Activated CD4-positive, alpha-beta memory T cell treated with anti-CD3 and anti-CD28 coated beads for 36 hours (primary cell): ENCODE measurements at places on chromosomes 3 and 15. TPM values are rescaled to one million over a fixed set of nuclear protein-coding genes. Genes with fewer than 3 reads are reported as not detected.

DNA sequence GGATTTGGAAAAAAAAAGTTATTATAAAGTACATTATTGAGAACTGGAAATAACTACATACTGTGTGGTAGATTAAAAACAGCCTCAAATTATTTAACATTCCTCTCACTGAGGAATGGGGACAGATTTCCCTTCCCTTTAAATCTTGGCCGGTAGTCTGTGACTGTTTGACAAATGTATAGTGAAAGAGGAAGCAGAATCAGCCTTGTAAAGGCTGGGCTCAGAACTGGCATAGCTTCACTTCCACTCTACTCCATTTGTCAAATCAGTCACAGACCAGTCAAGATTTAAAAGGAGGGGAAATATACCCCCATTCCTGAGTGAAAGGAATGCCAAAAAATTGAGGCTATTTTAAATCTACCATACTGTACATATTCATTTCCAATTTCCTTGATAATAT is 18.2 kb upstream of the B4GALT4 start:
- H3K36me3 ChIP-seq: no peaks in the 10 kb centered on the region
- H3K27ac ChIP-seq: no peak overlapping the region
- no peak overlapping the region for H3K4me3 ChIP-seq
- H3K4me1 ChIP-seq: no peaks in the 10 kb centered on the region
- no peaks in the 10 kb centered on the region for H3K27me3 ChIP-seq
- DNase-seq: no peak

DNA sequence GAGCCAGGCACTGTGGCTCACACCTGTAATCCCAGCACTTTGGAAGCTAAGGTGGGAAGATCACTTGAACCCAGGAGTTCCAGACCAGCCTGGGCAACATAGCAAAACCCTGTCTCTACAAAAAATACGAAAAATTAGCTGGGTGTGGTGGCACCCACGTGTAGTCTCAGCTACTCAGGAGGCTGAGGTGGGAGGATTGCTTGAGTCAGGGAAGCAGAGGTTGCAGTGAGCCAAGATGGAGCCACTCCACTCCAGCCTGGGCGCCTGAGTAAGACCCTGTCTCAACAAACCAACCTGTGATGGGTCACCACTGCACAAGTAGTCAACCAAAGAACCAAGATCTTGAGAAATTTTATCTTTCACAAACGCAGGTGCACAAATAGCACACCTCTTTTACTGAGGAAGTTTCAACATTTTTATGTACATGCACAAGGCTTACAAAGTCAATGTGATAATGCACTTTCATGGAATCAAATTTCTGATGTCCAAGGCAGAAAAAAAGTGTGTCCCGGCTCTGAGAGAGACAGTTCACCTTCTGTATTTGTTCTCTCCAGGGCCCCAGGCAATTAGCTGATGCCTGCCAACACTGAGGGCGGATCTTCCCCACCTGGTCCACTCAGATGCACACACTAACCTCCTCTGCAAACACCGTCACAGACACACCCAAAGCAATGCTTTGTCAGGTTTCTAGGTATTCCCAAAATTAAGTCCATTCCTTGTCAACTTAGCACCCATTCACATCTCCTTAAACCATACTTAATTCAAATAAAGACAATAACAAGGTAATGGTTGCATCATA is 12.4 kb downstream of the ACAA1 start:
- peaks cover 38% of the 10 kb centered on the region for H3K36me3 ChIP-seq
- no peak overlapping the region for H3K27ac ChIP-seq
- DNase-seq: no peak
- no peaks in the 10 kb centered on the region for H3K4me1 ChIP-seq
- H3K27me3 ChIP-seq: no peaks in the 10 kb centered on the region
- no peak overlapping the region for H3K4me3 ChIP-seq

DNA sequence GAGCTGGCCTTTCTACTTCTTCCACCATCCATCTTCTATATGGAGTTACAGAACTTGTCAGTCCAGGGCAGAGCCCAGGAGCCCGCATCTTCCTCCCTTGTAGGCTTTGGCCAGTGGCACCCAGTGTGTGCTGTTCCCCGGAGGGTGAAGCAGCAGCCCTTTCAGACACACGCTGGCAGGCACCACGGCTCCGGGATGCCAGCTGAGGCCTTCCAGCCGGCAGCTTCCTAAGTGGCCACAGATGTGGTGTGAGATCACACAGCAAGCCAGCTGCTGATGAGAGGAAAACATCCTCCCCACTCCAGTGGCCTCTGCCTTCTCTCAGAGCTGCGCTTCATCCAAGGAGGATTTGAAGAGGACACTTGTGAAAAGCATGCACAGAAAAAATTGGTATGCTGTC is 24.1 kb downstream of the CRABP1 start:
- no peak overlapping the region for H3K27ac ChIP-seq
- no peak overlapping the region for H3K4me3 ChIP-seq
- peaks cover 3% of the 10 kb centered on the region for H3K27me3 ChIP-seq

GRCh38 chr15:43199945-43200488 is 14.8 kb downstream of the CCNDBP1 start:
- no peak for DNase-seq
- H3K4me1 ChIP-seq: peaks cover 2% of the 10 kb centered on the region
- H3K27me3 ChIP-seq: no peaks in the 10 kb centered on the region
- no peak overlapping the region for H3K27ac ChIP-seq
- no peak overlapping the region for H3K4me3 ChIP-seq

GRCh38 chr3:158098309-158098639 is 7.9 kb downstream of the SHOX2 start:
- H3K4me1 ChIP-seq: peaks cover 20% of the 10 kb centered on the region
- H3K36me3 ChIP-seq: peaks cover 6% of the 10 kb centered on the region
- peaks cover 80% of the 10 kb centered on the region for H3K27me3 ChIP-seq
- no peak overlapping the region for H3K27ac ChIP-seq
- no peak for DNase-seq

GRCh38 chr3:100548053-100548452 is 55.6 kb downstream of the TMEM45A start:
- no peak overlapping the region for H3K27ac ChIP-seq
- peaks cover 8% of the 10 kb centered on the region for H3K27me3 ChIP-seq
- no peaks in the 10 kb centered on the region for H3K4me1 ChIP-seq
- DNase-seq: no peak
- no peak overlapping the region for H3K4me3 ChIP-seq

GRCh38 chr3:122661633-122662032 is 19.0 kb upstream of the PARP14 start:
- no peaks in the 10 kb centered on the region for H3K36me3 ChIP-seq
- peaks cover 4% of the 10 kb centered on the region for H3K27me3 ChIP-seq
- H3K4me1 ChIP-seq: peaks cover 14% of the 10 kb centered on the region
- DNase-seq: peak; percentile 77

DNA sequence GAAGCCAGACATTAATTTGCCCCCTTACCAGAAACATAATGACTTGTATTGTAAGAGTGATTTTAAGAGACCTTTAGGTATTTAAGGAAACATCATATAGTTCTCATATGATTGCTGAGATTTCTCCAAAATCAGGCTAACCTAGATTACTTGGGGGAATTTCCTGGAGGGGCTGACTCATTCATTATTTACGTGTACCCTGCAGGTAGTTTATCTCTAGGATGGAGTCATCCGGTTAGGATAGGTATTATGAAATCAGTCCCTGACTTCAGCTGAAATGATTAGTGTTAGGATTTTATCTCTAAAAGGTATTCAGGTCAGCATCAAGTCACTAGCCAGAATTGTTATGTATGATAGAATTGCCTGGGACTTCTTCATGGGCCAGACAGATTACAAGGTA is 97.5 kb downstream of the TCF12 start:
- H3K36me3 ChIP-seq: peaks cover 4% of the 10 kb centered on the region
- H3K27me3 ChIP-seq: no peaks in the 10 kb centered on the region
- H3K27ac ChIP-seq: no peak overlapping the region
- DNase-seq: no peak

GRCh38 chr15:44163370-44163769 is 31.7 kb downstream of the FRMD5 start:
- no peak overlapping the region for H3K4me3 ChIP-seq
- no peak overlapping the region for H3K27ac ChIP-seq
- H3K27me3 ChIP-seq: peaks cover 14% of the 10 kb centered on the region
- DNase-seq: no peak
- H3K4me1 ChIP-seq: no peaks in the 10 kb centered on the region

DNA sequence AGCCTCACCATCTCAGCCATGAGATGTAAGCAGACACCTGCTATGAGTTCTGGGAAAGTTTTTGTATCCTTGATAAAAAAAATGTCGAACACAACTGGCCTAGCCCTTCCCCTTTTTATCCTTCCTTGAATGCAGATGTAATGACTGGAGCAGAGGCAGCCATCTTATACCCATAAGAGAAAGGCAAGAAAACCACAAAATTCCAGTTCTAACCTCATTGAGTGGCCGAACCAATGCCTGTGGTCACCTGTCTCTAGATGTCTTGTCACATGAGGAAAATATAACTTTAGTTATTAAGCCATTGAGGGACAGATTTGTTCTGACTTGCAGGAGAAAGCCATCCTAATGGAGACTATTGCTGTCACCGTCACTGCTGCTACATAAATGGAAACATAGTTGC is 80.4 kb upstream of the SLC6A6 start:
- no peaks in the 10 kb centered on the region for H3K27me3 ChIP-seq
- no peak overlapping the region for H3K4me3 ChIP-seq
- no peaks in the 10 kb centered on the region for H3K36me3 ChIP-seq
- DNase-seq: no peak

GRCh38 chr15:28961391-28961790 is 75.6 kb downstream of the APBA2 start:
- DNase-seq: no peak
- no peak overlapping the region for H3K27ac ChIP-seq
- H3K27me3 ChIP-seq: no peaks in the 10 kb centered on the region
- H3K4me3 ChIP-seq: no peak overlapping the region
- H3K36me3 ChIP-seq: no peaks in the 10 kb centered on the region
- peaks cover 11% of the 10 kb centered on the region for H3K4me1 ChIP-seq

- H3K4me1 ChIP-seq: no peaks in the 10 kb centered on the region
- no peaks in the 10 kb centered on the region for H3K36me3 ChIP-seq
- H3K27me3 ChIP-seq: peaks cover under 1% of the 10 kb centered on the region
- DNase-seq: no peak
- no peak overlapping the region for H3K27ac ChIP-seq
Observed at GRCh38 chr15:69823223-69823907, 274.4 kb downstream of the TLE3 start.

DNA sequence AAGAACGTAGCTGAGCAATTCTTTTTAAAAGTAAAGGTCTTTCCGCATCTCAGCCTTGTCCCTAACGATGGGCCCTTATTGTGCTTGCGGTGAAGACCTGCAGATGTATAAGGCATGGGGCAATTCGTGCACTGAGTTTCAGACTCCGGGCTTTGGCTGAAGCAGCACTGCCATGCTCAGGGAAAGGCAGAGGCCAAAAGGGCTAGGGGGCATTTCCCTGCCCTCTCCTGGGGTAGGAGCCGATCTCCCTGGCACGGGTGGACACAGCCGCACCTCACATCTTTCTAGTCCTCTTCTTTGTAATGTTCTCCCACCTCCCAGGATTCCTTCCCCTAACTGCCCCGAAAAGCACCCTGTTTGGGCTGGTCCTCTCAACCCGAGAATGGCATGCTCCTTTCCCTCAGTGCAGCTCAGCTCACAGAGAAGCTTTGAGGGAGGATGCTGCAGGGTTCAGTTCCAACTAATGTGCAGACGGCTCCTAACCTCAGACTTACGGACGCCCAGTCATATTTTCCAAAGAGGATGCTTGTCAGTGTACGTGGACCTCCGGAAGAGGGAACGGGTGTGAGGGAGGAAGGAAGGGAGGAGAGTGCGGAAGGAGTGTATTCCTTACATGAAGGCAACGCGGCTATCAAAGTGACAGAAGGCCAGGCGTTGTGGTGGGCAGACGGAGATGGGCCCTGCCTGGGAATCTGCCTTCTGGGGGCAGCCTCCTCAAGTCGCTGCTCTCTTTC is 61.2 kb downstream of the SYNM start:
- no peak for DNase-seq
- H3K27me3 ChIP-seq: no peaks in the 10 kb centered on the region
- H3K36me3 ChIP-seq: no peaks in the 10 kb centered on the region
- peaks cover 16% of the 10 kb centered on the region for H3K4me1 ChIP-seq

DNA sequence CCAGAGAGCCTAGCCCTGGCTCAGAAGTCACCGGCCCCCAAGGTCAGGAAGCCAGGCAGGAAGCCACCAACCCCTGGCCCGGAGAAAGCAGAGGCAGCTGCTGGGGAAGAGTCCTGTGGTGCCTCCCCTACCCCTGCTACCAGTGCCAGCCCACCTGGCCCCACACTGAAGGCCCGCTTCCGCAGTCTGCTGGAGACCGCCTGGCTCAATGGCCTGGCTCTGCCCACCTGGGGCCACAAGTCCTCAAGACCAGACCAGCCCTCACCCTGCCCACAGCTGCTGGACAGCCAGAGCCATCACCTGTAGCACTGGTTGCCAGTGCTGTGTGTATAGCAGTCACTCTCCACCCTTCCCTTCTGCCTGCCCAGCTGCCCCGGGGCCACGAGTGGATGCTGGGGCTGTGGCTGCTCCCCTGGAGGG is 9.1 kb downstream of the C15orf39 start:
- H3K36me3 ChIP-seq: peaks cover 13% of the 10 kb centered on the region
- H3K4me3 ChIP-seq: no peak overlapping the region
- H3K4me1 ChIP-seq: peaks cover 8% of the 10 kb centered on the region
- no peaks in the 10 kb centered on the region for H3K27me3 ChIP-seq
- no peak overlapping the region for H3K27ac ChIP-seq

DNA sequence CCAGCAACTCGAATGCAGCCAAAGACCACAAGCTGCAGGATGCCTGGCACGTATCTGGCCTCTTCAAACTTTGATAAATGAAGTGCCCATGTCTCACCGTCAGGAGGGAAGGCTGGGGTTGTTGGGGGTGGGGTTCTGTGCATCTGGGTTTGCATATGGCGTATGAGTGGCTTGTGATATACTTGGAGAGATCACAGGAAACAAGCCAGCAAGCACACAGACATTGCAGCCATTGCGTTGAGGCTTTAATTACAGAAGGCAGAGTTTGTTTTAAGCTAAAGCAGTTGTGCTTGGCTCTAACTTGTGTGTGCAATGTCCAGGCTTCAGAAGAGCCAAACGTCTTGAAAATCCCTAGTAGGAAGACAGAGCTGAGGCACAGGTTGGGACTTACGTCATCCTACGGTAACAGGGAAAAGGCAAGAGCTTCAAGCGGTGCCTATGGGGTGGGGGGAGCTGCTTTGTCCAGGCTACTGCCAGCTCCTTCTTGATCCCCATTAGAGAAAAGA is 109.2 kb downstream of the ASB7 start:
- H3K36me3 ChIP-seq: no peaks in the 10 kb centered on the region
- H3K4me3 ChIP-seq: no peak overlapping the region
- no peak for DNase-seq
- H3K27ac ChIP-seq: no peak overlapping the region
- peaks cover 7% of the 10 kb centered on the region for H3K27me3 ChIP-seq
- no peaks in the 10 kb centered on the region for H3K4me1 ChIP-seq

GRCh38 chr3:31230425-31231223 is 302.1 kb upstream of the STT3B start:
- peak overlapping the region; percentile 63 for H3K27ac ChIP-seq
- H3K36me3 ChIP-seq: peaks cover 1% of the 10 kb centered on the region
- no peaks in the 10 kb centered on the region for H3K27me3 ChIP-seq
- H3K4me1 ChIP-seq: peaks cover 90% of the 10 kb centered on the region

Gene CLRN1
- total RNA-seq: not detected

Gene GP9
- total RNA-seq: not detected

Gene INKA1
- total RNA-seq: 1.0 TPM

Gene SERINC4
- total RNA-seq: 0.10 TPM
